HCT116 (cell line): ENCODE measurements at places on chromosomes 3 and 15.

DNA sequence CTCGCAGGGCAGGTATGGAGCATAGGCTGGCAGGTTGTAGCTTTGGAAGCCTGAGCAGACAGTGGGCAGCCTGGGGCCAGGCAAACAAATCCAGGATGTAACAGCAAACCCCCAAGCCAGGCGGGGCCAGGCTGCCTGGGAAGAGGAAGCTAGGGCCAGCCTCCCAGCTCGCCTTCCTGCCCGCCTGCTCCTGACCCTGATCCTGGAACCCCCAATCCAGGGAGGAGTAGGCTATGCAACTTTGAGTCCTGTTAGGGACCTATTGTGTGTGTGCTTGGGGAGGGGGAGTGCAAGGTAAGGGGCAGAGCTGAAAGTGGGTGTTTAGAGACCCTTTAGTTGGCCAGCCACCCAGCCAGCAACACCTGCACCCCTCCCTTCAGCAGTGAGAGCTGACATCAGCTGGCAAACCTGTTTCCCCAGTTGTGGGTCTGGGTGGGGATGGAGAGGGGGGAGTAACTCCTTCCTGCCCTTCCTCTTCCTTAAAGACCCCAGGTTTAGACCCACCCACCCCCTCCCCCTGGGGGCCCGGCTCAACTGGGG, 2.5 kb downstream of the NBEAL2 start:
- no peaks in the 10 kb centered on the region for H3K27me3 ChIP-seq
- H3K4me1 ChIP-seq: peaks cover 24% of the 10 kb centered on the region
- no peak overlapping the region for H3K4me3 ChIP-seq
- no peak overlapping the region; the same call in 1 of the 2 replicates for H3K27ac ChIP-seq

GRCh38 chr3:134216191-134216764, 34.4 kb downstream of the RYK start:
- H3K27me3 ChIP-seq: no peaks in the 10 kb centered on the region
- DNase-seq: no peak
- no peak overlapping the region for H3K4me3 ChIP-seq
- H3K4me1 ChIP-seq: no peaks in the 10 kb centered on the region

GRCh38 chr3:56683122-56683817, at the start of gene TASOR:
TSS of gene TASOR (minus strand) at chr3:56683265. CDS start at chr3:56683006, 259 bp downstream.
- 0 out of 2 replicates have a peak, but pooled peaks cover 3% of the 10 kb centered on the region for H3K36me3 ChIP-seq
- peak within 1 kb of the TSS; percentile 63 for H3K4me3 ChIP-seq
- no peaks in the 10 kb centered on the region for H3K27me3 ChIP-seq
- no peak for DNase-seq
- H3K4me1 ChIP-seq: peaks cover 15% of the 10 kb centered on the region
- peak within 1 kb of the TSS; percentile 98 for H3K27ac ChIP-seq

DNA sequence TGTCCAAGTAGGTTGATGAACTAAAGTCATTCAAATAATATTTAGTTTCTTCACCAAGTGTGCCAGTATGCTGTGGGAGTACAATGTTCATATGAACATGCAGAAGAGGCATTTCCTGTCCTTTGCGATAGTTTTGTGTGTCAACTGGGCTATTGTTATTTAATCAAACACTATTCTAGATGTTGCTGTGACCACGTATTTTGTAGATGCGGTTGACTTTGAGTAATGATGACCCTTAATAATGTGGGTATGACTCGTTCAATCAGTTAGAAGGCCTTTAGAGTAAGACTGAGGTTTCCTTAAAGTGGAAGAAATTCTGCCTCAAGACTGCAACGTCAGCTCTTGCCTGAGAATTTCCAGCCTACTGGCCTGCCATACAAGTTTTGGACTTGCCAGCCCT, 470.7 kb upstream of the CBLB start:
- H3K4me1 ChIP-seq: no peaks in the 10 kb centered on the region
- no peak for DNase-seq
- no peak overlapping the region for H3K27ac ChIP-seq
- H3K27me3 ChIP-seq: no peaks in the 10 kb centered on the region
- no peak overlapping the region for H3K4me3 ChIP-seq

DNA sequence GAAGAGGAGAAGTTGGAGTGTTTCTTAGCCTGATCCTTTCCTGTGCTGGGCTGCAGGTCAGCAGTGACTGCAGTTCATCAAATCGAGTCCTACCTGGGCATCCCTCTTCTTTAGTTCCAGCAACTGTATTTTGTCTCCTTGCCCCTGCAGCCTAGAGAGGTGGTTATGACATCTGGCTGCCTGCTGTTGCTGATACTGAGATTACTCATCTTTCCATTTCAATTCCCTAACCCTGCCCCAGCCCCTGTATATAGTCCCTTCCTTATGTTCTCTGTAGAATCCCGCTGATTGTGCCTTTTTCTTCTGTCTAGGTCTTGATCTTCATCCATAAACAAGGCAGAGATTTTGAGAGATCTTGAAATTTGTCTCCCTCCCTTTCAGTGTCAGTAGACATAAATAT, 393.3 kb downstream of the EDEM1 start:
- H3K27me3 ChIP-seq: peaks cover 25% of the 10 kb centered on the region; the same call in 1 of the 2 replicates
- no peak overlapping the region for H3K27ac ChIP-seq
- no peaks in the 10 kb centered on the region for H3K4me1 ChIP-seq

- no peak for DNase-seq
- no peak overlapping the region for H3K27ac ChIP-seq
- H3K27me3 ChIP-seq: no peaks in the 10 kb centered on the region
Measured at GRCh38 chr3:183131186-183131725, 31.3 kb downstream of the LAMP3 start.

DNA sequence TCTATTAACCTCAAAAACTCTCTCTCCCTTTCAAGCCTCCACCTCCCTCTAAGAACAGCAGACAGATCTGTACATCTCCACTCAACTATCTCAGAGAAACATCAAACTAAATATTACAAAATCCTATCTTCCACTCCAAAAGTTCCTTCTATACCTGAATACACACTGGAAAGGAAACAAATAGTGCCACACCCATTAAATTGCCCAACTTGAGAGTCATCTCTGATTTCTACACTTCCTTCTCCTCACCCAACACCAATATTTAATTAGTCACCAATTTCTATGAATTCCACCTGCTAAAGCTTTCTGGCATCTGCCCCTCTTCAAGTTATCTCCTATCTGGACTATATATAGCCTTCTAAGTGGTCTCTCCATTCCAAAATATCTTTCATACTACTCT, 65.8 kb downstream of the PEAK1 start:
- no peak overlapping the region for H3K27ac ChIP-seq
- H3K4me3 ChIP-seq: no peak overlapping the region
- H3K4me1 ChIP-seq: peaks cover 7% of the 10 kb centered on the region; the same call in 1 of the 2 replicates
- no peaks in the 10 kb centered on the region for H3K27me3 ChIP-seq

- no peaks in the 10 kb centered on the region for H3K36me3 ChIP-seq
- H3K27ac ChIP-seq: no peak overlapping the region
- no peak overlapping the region for H3K4me3 ChIP-seq
- H3K4me1 ChIP-seq: no peaks in the 10 kb centered on the region
- no peak for DNase-seq
Measured at GRCh38 chr3:188084752-188085583, 69.0 kb upstream of the LPP start.

GRCh38 chr15:50044406-50044805, 74.6 kb downstream of the ATP8B4 start:
- no peak overlapping the region for H3K27ac ChIP-seq
- no peaks in the 10 kb centered on the region for H3K4me1 ChIP-seq
- DNase-seq: no peak
- no peak overlapping the region for H3K4me3 ChIP-seq

DNA sequence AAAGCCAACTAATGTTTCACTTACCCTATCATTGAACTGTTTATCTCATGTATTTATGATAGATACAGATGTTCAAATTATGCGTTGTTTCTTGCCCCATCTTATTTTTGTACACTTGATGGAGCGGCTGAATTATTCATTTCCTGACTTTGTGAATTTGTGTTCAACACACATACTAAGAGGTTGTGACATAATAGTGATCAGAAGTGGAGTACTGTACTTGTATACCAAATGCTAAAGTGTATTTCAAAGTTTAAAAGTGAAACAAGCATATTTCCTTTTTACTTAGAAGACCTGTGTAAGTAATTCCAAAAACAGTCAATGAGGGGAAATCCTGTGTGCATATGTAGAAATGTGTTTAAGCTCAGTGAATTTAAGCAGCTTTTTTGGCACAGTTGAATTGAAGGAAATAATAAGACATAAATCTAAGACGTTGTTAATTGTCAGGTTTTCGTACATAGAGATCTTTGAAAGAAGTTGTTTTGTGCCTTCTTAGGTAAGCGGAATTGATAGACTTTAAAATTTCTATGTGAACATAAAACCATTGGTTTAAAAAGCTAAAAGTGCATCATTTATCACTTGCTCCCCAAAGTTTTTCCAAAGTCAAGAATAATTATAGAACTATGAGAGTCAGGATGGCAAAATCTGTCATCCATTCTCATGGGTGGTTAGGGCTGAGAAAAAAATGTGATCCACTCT, 1.9 kb downstream of the NFKBIZ start:
- peaks cover 23% of the 10 kb centered on the region for H3K4me1 ChIP-seq
- H3K36me3 ChIP-seq: peaks cover 28% of the 10 kb centered on the region
- DNase-seq: no peak
- H3K27me3 ChIP-seq: no peaks in the 10 kb centered on the region
- peak overlapping the region; percentile 87; the same call in 1 of the 2 replicates for H3K4me3 ChIP-seq
